Uterine smooth muscle cell (primary cell): ENCODE measurements at places on chromosomes 7 and 10. TPM values are rescaled to one million over a fixed set of nuclear protein-coding genes. Genes with fewer than 3 reads are reported as not detected.

The PRKG1 gene
- 26.3 and 38.7 TPM in 2 replicates for total RNA-seq

The CPEB3 gene
- total RNA-seq: 0.55 and 1.6 TPM in 2 replicates

The MMRN2 gene
- 3.9 and 14.9 TPM in 2 replicates for total RNA-seq

The GIMAP6 gene
- 0.11 and 0.25 TPM in 2 replicates for total RNA-seq

The HOXA13 gene
- 14.9 and 17.6 TPM in 2 replicates for total RNA-seq

The BHLHA15 gene
- total RNA-seq: 1.3 and 2.2 TPM in 2 replicates

The UCN3 gene
- total RNA-seq: not detected in 2 replicates

The BAMBI gene
- total RNA-seq: 0.77 and 2.9 TPM in 2 replicates

The HYAL4 gene
- not detected in 2 replicates for total RNA-seq

The MYH16 gene
- 0.12 and 0.33 TPM in 2 replicates for total RNA-seq

The CDK1 gene
- total RNA-seq: 29.4 and 98.9 TPM in 2 replicates

The TES gene
- 120 and 128 TPM in 2 replicates for total RNA-seq

The HOXA7 gene
- total RNA-seq: 0.77 and 1.9 TPM in 2 replicates

The FAM237B gene
- total RNA-seq: 0.12 and 0.22 TPM in 2 replicates

The CYP3A5 gene
- 3.5 and 4.8 TPM in 2 replicates for total RNA-seq

The PCLO gene
- total RNA-seq: 4.4 and 4.9 TPM in 2 replicates

The SPDYE16 gene
- total RNA-seq: 0.12 TPM in 1 of 2 replicates, not detected in the other

The UNCX gene
- not detected in 2 replicates for total RNA-seq

The KIAA1549 gene
- 1.5 and 2.4 TPM in 2 replicates for total RNA-seq

The ZNF365 gene
- total RNA-seq: 6.1 and 9.0 TPM in 2 replicates

The ARMH3 gene
- 10.7 and 13.2 TPM in 2 replicates for total RNA-seq

The ANLN gene
- 46.6 and 194 TPM in 2 replicates for total RNA-seq

The PLCE1 gene
- total RNA-seq: 2.2 and 2.5 TPM in 2 replicates

The KMT2C gene
- total RNA-seq: 29.2 and 29.6 TPM in 2 replicates

The LIPM gene
- total RNA-seq: not detected in 2 replicates

The LRRC18 gene
- total RNA-seq: not detected in 2 replicates

The TMEM225B gene
- total RNA-seq: 0.55 and 1.2 TPM in 2 replicates

The PNLIPRP3 gene
- total RNA-seq: 0.11 and 0.12 TPM in 2 replicates

The FIS1 gene
- total RNA-seq: 225 and 261 TPM in 2 replicates

The COX19 gene
- 10.2 and 15.6 TPM in 2 replicates for total RNA-seq
